ENCODE measurements at places on chromosomes 2 and 18. TPM values are rescaled to one million over a fixed set of nuclear protein-coding genes. Genes with fewer than 3 reads are reported as not detected.

GRCh38 chr18:6017171-6017570, 121.8 kb upstream of the TMEM200C start:
- no peak overlapping the region for H3K4me3 ChIP-seq
- H3K27me3 ChIP-seq: no peaks in the 10 kb centered on the region
- DNase-seq: no peak
- H3K36me3 ChIP-seq: no peaks in the 10 kb centered on the region
- no peak overlapping the region for H3K27ac ChIP-seq

GRCh38 chr2:129800686-129801085, 178.8 kb upstream of the RAB6C start:
- DNase-seq: no peak
- no peak overlapping the region for H3K4me3 ChIP-seq
- H3K27me3 ChIP-seq: no peaks in the 10 kb centered on the region
- no peaks in the 10 kb centered on the region for H3K4me1 ChIP-seq
- no peaks in the 10 kb centered on the region for H3K36me3 ChIP-seq

GRCh38 chr18:38368886-38369285, 803.3 kb upstream of the CELF4 start:
- no peak overlapping the region for H3K27ac ChIP-seq
- H3K27me3 ChIP-seq: no peaks in the 10 kb centered on the region
- DNase-seq: no peak

DNA sequence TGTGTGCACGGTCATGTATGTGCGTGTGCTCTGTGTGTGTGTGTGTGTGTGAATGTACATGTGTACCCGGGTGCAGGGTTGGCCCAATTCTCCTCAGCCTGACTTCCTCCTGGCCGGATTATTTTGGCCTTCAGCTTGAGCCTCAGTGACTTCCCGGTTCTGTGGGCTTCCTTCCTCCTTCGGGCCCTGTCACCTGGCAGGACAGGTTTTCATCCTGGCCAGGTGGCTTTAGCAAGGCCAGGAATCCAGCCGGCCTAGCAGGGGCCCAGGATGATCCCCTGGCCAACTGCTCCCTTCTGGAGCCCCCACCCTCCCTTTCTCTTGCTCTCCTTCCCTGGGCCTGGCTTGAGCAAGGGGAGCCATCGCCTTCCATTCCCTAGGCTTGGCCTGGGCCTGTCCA, 140.5 kb downstream of the INHBB start:
- H3K27me3 ChIP-seq: peaks cover 79% of the 10 kb centered on the region
- H3K4me1 ChIP-seq: no peaks in the 10 kb centered on the region
- no peaks in the 10 kb centered on the region for H3K36me3 ChIP-seq
- no peak overlapping the region for H3K27ac ChIP-seq
- H3K4me3 ChIP-seq: no peak overlapping the region
- no peak for DNase-seq

DNA sequence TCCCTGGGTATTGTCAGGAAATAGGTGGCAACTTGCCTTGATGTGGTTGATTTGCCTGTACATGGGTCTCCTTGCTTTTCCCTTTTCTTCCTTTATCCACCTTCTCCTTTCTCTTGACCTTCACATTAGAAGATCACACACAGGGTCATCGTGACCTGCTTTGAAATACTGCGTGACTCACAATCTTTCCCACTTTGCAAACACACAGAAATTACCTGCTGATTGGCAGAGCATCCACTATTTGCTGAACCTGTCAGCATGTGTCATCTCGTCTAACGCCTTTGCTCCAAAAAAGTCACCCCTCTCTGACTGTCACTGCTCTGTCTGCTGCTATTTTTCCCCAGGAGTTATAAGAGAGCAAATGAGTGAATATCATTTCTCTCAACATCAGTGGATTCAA, 60.8 kb downstream of the MYO3B start:
- DNase-seq: no peak
- no peak overlapping the region for H3K4me3 ChIP-seq
- no peaks in the 10 kb centered on the region for H3K36me3 ChIP-seq
- no peaks in the 10 kb centered on the region for H3K27me3 ChIP-seq
- peaks cover 4% of the 10 kb centered on the region for H3K4me1 ChIP-seq

- H3K27ac ChIP-seq: no peak overlapping the region
- H3K4me1 ChIP-seq: no peaks in the 10 kb centered on the region
- no peak overlapping the region for H3K4me3 ChIP-seq
- H3K36me3 ChIP-seq: peaks cover 75% of the 10 kb centered on the region
Observed at GRCh38 chr2:32534831-32535230, 93.0 kb upstream of the TTC27 start.

RAB17 gene
- total RNA-seq: 3.4 TPM

SLC9A2 gene
- not detected for total RNA-seq

NEUROD1 gene
- total RNA-seq: not detected

NCKAP5 gene
- total RNA-seq: 5.0 TPM

Data from esophagus squamous epithelium (tissue), 5 donors.